ENCODE measurements at places on chromosomes 2 and 18. TPM values are rescaled to one million over a fixed set of nuclear protein-coding genes. Genes with fewer than 3 reads are reported as not detected.
A peak's percentile ranks its signal among the peaks of the same experiment; 100 is the strongest.

NT5C1B gene
- total RNA-seq, result not detected

- no peak for DNase-seq
Measured at GRCh38 chr18:23536204-23536603, 32.9 kb downstream of the RMC1 start.

EPAS1 gene
- total RNA-seq, result 23.7 TPM

GRCh38 chr18:47772374-47773248, 157.8 kb downstream of the SMAD2 start:
- peak; percentile 70 for DNase-seq

DNA sequence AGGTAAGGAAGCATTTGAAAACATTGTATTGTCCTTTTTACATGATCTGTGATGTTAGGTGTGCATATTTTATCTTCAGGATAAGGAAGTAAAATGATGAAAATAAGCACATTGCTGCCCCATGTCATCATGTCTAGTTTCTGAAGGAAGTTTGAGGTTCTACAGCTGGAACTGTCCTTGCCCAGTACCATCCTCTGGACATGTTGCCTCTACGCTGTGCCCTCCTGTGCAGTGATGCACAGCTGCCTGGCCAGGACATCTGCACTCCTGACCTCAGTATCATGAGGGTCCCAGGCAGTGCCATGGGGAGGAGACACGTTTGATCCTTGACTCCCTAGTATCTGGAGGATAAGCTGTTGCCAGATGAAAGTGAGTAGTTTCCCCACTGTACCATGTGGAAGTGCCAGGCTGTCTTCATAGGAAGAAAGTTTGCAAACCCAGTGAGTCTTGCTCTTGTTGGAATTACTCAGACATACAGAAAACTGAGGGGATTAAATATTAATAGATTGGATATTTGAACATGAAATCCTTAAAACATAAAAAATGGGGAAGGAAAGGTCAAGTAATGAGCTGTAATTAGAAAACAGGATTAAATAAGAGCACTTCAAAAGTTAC, 9.5 kb downstream of the ALKAL2 start:
- DNase-seq, result no peak

- peak; percentile 58 for DNase-seq
Measured at GRCh38 chr2:25700221-25700660, 26.9 kb upstream of the DTNB start.

GRCh38 chr18:55069497-55069896, 110.2 kb upstream of the CCDC68 start:
- no peak for DNase-seq

GRCh38 chr2:104528101-104528500, 325.8 kb upstream of the POU3F3 start:
- DNase-seq, result no peak

- no peak for DNase-seq
Measured at GRCh38 chr18:24153397-24153796, 14.5 kb downstream of the CABYR start.

GRCh38 chr2:776487-776886, 99.3 kb upstream of the TMEM18 start:
- DNase-seq, result no peak

- peak; percentile 86 for DNase-seq
Measured at GRCh38 chr18:2657788-2658458, 2.4 kb downstream of the SMCHD1 start.

RNF152 gene
- total RNA-seq, result 5.8 TPM
